NCI-H1105 treated with DMSO at 0.1 percent for 48 hours (cell line): ENCODE measurements at places on chromosomes 5 and 9.

- DNase-seq = no peak
Measured at GRCh38 chr5:177099422-177100093, 12.8 kb downstream of the FGFR4 start.

- peak; percentile 83 for DNase-seq
Measured at GRCh38 chr9:76662476-76663281, 101.6 kb upstream of the PCA3 start.

DNA sequence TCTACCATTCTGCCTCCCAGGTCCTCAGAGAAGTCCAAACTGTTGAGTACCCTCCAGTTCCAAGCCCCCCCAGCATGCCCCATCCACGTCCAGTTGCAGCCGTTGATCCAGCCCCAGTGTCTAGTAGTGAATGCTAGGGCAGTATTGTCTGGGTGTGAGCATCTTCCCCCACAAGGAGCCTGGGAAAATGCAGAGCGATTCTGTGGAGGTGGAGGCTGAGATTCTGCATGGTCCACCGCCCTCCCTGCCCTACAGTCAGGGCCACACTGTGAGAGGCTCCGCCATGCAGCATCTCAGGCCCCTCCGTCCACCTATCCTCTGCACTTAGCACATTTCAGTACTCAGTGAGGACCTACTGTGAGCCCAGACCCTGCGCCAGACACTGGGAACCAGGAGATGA is 135.9 kb downstream of the GABBR2 start:
- no peak for DNase-seq

DNA sequence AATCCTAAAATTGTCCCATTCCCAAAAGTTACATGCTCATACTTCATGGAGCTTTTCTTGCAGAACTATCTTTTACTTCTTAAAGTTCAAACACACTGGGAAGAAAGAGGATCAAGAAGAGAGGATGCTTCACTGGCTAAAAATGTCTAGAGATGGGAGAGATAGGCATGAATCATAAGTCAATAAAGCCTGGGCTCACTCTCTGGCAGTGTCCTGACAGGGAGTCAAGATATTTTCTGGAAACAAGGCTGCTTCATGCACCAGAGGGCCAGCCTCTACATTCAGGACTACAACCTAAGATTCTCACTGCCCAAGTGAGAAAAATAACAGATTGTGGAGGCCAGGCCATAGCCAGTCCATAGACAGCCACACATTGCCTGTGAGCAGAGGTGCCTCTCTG is 1358.4 kb downstream of the EFNA5 start:
- DNase-seq = no peak

DNA sequence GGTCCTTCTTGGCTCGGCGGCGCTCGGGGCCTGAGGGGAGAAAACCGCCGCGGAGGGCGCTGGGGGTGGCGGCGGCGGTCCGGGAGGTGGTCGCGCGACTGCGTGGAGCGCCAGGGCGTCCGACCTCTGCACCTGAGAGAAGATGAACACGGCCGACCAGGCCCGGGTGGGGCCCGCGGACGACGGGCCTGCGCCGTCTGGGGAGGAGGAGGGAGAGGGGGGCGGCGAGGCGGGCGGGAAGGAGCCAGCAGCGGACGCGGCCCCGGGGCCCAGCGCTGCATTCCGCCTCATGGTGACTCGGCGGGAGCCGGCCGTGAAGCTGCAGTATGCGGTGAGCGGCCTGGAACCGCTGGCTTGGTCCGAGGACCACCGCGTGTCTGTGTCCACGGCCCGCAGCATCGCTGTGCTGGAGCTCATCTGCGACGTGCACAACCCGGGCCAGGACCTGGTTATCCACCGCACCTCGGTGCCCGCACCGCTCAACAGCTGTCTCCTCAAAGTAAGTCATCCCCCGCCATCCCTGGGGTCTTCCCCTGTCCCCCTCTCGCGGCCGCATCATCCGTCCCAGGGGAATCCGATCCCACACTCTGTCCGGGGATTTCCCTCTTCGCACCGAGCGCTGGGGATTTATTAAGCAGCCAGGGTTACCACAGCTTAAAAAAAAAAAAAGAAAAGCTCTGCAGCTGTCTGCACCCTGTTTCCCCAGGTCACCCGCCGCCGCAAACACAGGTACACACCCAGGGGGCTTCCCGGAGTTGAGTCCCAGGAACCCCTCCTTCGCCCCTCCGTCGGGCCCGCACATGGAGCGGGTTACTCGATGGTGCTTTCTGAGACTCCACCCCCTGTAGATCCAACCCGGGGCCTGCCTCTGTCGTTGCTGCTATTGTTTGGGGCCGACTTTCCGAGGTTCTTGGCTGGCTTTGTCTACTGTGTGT is at the start of gene GTF3C4:
TSS of gene GTF3C4 (plus strand) at position 8 of the 935 bp plus-strand sequence. CDS start at position 143, 135 bp downstream.
- no peak for DNase-seq

GRCh38 chr5:107539726-107540330 is 130.9 kb downstream of the EFNA5 start:
- no peak for DNase-seq

DNA sequence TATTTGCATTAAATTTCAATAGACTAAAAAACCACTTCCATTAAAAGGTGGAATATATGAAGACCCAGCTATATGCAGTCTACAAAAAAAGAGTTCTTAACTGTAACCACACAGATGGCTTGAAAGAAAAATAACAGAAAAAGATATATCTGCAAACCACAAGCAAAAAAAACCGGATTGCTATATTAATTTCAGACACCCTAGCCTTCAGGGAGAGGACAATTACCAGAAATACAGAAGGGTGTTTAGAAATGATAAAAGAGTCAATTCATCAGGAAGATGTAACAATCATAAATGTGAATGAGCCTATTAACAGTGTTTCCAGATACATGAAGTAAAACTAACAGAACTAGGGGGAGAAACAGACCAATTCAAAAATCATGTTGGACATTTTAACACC is 56.9 kb upstream of the SMIM23 start:
- no peak for DNase-seq

DNA sequence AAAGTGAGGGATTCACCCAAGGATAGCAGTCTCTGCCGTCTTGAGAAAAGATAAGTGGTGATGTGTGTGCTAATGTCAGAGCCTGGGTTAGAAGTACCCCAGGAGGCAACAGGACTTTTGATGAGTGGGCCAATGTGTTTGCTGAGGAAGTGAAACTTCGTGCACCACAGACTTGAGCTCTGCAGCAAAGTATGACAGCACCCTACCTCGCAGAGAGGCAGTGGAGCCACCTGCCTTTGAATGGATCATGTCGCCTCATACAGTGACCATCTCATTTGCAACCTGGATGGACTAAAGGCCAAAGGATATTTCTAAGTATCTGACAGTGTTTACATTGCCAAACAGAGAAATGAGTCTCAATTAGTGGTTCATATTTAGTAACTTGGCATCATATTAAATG is 593.9 kb upstream of the GRAMD2B start:
- no peak for DNase-seq

GRCh38 chr9:133640580-133641395 is 4.6 kb downstream of the DBH start:
- peak; percentile 17 for DNase-seq

- DNase-seq = peak; percentile 7
Measured at GRCh38 chr9:120324996-120325642, 254.8 kb downstream of the CDK5RAP2 start.

- no peak for DNase-seq
Measured at GRCh38 chr5:71887680-71888079, 168.6 kb downstream of the CARTPT start.

DNA sequence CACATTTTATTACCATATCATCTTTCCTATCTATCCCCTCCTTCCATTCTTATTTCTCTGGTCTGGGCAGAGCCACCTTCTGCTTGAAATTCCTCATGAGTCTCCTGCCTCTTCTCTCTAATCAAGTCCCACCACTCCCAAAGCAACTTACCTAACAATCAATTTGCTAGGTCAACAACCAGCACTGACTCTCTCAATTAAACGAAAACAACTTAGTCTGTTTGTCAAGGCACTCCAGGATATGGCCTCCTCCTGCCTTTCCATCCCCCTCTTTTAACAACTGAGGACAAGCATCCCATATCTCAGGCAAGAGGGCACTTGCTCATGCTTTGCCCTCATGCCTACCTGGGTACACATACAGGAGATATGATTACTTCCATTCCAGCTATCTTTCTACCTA is 47.4 kb downstream of the HCN1 start:
- no peak for DNase-seq

DNA sequence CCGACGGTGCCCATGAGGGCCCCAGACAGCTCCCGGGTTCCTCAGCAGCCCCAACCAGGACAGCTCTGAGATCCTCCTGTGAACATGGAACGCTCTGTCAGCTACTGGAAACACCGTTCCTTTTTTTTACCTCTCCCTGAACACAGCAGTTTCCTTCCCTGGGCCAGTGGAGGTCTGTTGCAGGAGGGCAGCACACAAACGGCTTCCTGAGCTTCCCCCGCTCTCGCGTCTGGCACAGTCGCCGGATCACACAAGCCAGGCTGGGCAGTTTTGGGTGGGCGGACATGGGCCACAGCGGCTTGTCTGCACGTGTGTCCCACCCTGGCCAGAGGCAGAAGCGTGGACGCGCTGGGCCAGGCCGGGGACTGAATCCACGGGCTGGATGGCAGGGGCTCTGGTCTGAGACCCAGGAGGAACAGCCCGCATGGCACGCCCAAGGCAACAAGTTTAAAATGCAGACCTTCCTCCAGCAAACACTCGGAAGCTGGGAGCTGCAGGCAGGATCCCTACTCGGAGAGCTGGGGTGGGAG is 106.8 kb upstream of the SARDH start:
- DNase-seq = no peak

DNA sequence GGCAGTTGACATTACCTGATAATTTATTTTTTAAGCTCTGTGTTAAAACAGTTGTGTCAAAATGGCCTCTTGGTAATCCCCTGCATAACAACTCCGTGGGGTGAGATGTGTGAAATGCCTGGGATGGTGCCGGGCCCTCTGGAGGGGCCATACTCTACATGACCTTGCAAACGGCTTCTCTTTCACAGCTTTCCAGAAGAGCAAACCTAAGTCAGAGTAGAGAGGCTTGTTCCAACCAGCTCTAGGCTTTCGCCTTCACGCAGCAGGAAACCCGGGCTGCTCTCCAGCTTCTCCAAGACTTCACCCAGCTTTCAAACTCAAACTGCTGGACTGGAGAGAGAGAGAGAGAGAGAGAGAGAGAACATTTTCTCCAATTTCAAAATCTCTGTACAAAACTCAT is 120.1 kb downstream of the SNX18 start:
- no peak for DNase-seq

DNA sequence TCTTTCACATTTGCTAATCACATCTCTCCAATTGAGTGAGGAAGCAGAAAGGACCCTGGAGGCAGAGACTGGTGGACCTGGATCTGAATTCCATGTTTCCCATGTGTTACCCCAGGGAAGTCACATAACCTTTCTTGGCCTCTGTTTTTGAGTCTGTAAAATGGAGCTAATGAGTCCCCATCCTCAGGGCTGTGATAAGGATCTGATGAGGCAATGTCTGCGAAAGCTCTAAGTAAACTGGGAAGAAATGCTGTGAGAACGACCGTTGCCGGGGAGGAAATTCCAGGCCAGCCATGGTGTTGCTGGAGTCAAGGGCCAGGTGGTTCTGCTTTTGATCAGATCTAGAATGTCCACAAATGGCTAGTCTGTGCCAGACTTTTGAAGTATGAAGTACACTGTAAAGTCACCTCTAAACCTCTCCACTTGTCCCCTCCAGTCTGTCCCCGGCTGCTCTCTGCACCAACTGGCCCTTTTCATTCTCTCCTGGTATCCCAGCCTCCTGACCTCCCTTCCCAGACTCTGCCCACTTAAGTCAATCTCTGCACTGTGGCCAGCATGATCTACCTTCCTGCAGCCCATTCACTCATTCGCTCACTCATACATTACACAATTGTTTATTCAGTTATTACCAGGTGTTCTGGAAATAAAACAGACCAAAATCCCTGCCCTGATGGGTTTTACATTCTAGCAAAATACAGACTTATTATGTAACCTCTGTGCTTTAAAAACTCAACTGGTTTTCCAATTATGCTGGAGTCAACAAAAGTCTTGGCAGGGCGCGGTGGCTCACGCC is 32.5 kb upstream of the N4BP3 start:
- no peak for DNase-seq

DNA sequence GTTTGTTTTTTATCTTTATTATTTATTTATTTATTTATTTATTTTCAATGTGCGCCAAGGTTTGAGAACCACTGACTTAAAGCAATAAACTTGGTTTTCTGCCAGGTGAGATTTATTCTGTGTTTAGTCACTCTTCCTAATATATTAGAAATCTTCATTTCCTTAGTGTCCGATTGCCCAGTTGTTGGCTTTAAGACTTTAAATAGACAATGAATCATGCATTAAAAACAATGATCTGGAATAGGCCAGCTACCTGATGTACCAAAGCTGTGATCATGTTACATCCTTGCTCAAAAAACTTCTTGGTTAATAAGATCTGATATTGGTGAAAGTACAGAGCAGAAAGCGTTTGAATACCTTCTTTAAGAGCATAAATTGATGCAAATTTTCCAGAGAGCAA is 52.1 kb upstream of the ERBIN start:
- no peak for DNase-seq

DNA sequence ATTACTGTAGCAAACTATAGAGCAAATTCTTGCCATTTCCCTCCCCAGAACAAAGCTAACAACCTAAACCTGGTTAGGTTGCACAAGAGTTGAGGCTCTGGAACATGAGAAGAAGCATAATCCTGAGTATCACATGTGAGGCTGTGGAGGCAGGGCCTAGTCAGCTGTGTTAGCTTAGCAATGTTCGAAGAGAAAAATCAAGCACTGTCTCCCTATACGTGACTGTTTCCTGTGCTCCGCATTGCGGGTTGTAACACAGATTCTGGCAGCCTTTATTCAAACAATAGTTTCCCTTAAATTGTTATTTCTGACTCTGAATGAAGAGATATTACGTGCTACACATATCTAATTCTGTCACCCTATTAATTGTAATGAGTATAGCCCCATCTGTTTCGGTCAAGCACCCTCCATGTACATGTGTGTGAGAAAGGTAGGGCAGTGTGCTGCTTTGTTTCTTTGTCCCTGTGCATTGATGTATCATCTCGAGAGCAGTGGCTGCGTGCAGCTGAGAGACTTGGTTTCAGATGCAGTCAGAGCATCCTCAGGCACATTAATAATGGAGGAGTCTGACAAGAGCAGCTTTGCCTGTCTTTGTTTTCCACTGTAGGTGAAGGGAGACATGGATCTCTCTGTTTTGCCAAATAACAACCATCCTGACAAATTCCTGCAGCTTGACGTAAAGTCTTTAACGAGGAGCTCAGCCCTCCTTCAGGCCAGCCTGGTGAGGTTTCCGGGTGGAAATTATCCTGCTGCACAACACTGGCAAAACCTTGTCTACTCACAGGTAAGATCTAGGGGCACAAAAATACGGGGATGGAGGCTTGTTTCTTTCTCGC is at the start of gene MINAR2:
TSS of gene MINAR2 (plus strand) at position 523 of the 836 bp plus-strand sequence. CDS start at position 620, 97 bp downstream.
- DNase-seq = no peak
